ENCODE measurements at places on chromosomes 11 and 22.

DNA sequence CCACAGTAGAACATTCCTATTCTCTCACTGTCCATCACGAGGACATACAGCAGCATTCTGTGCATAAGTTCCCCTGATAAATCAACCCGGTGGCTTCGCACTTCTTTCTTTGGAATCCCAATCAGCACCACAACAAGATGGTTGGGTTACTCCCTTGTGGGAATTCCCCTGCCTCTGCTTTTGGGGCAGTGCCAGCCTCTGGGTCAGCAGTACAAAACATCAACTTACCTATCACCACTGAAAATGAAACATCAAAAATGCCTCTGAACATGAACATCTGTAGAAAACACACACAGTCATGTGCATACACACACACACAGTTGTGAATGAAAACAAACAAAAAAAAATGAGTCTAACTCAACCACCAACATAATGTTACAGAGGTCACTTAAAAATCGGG, 79.3 kb downstream of the KCNA4 start:
- no peak for DNase-seq

- DNase-seq = no peak
Measured at GRCh38 chr11:5737670-5738392, 1.6 kb downstream of the OR56B1 start.

DNA sequence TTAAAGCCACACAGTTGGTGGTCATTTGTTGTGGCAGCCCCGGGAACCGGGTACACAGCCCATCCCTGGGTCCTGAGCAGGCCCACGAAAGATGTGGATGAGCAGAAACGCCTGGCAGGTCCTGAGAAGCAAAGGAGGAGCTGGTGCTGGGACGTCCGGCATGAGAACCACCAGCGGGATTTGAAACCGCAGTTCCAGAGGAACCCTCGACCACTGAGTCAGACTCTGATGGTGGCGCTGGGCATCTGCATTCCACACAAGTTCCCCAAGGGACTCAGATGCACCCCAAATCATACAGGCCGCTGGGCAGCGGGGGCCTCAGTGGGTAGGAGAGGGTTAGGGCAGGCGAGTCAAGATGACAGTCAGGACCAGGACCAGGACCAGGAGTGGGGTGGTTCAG, 363.0 kb downstream of the SHANK2 start:
- no peak for DNase-seq

- no peak for DNase-seq
Measured at GRCh38 chr22:46390652-46391301, 55.3 kb downstream of the TRMU start.

GRCh38 chr22:38417252-38418060, 37.5 kb downstream of the KCNJ4 start:
- DNase-seq = no peak

DNA sequence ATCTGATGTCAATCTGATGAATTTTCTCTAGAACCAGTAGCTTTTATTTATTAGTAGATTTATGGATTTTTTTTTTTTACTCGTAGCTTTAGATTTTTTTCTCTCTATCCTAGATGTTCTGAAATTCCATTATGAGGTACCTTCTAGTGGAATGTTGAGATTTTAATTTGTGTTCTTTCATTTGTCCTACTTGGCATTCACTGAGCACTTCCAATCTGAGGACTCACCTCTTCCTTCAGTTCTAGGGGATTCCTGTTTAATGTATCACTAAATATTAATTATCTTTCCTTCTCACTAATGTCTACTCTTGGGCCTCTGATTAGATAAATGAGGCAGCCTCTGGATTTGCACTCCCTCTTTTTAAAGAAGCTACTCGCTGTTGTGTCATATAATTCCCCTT, 40.2 kb upstream of the WNT7B start:
- no peak for DNase-seq

DNA sequence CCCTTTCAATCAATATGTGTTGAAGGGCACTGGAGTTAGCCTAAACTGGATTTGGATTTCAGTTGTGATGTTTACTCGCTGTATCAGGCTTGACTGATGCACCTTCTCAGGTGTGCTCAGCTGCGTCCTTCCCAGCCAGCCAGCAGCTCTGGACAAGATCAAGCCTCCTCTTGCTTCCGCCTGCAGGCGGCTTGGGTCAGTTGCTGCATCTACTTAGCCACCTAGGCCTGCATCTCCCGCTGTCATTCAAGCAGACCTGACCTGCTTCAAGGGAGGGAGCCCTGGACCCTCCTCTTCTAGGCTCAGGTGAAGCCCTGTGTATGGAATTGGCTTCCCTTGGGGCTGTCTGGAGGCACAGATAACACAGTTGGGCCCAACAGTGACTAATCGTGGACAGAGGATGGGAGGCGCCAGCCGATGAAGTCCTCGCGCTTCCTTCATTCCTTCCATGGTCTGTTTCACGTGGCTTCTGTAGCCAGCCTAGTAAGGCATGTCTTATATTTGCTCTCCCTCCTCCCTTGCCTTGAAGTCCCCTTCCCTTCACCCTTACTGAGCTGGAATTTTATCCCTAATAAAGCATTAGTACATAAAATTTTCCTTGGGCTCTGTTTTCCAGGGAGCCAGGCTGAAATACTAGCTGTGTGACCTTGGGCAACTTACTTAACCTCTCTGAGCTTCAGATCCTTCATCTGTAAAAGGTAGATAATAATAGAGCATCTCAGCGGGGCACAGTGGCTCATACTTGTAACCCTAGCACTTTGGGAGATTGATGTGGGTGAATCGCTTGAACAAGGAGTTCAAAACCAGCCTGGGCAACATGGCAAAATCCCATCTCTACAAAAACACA, 2.1 kb upstream of the LHFPL7 start:
- no peak for DNase-seq

- DNase-seq = no peak
Measured at GRCh38 chr11:43327987-43328386, 16.2 kb downstream of the API5 start.
